HEK293T (cell line): ENCODE measurements at places on chromosomes 12 and 14.

GRCh38 chr12:21539797-21540196 is 13.7 kb downstream of the SPX start:
- DNase-seq, result no peak

GRCh38 chr12:10901427-10901826 is 7.9 kb downstream of the TAS2R13 start:
- no peak for DNase-seq

GRCh38 chr12:41596190-41596589 is 408.1 kb downstream of the PDZRN4 start:
- no peak for DNase-seq

- DNase-seq, result peak; percentile 9
Observed at GRCh38 chr12:42893803-42894202, 304.3 kb upstream of the PRICKLE1 start.

DNA sequence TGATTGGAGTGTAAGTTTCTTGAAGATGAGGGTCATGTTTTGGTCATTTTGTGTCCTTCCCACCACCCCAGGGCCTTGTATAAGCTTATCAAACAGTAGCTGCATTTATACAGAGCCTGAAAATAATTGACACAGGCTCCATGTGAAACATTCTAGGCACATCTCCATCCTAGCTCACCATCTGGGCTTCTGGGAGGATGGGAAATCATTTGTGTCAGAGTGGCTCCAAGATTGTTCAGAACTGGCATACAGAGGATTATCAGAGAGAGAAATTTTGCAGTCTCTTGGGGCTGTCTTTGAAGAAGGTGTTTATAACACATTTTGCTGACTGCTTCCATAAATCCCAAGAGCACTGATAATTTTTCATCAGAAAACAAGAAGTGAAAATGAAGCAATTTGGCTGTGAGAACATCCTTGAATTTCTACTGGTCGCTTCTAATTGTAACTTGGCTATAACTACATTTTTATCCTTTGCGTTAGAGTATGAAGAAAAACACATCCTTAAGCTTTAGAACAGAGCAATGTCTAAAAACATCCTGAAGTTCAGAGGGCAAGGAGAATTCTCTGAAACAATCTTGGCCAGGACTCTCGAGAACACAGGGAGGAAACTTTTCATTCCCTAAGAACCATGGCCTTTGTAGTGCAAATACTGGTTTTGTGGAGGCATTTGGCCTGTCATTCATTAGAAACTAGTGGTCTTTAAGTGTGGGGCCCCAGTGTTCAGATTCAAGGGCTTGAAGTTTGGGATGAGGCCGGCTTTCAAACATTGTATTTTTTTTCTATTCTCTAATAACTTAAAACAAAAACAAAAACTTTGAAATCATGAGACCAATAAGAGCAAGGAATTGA is 151.1 kb downstream of the DACT1 start:
- DNase-seq, result no peak

DNA sequence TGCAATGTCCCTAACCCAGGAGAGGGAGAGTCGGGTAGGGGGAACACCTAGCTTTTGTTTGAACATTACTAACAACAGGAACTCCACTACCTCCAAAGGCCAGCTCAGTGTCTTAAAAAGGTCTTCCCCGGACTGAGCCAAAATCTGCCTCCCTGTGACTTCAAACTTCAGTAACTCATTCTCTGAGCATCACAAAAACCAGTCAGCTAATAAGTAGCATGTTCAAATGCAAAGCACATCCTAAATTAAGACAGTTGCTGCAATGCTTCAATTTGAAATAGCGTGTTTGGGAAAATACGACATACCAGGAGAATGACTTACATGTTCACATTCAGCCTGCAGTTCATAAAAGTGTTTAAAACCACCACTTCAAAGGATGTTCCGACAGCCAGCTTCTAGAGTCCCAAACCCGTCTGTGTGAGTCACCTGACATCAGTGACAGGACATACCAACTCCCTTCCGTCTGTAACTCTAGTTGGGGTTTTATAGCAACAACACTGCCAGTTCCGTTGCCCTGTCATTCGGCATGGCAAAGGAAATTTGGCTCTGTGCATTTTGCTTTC is 13.0 kb downstream of the ZFP36L1 start:
- DNase-seq, result no peak
